Ureter (tissue), 1 donor: ENCODE measurements at places on chromosomes 2 and 18. TPM values are rescaled to one million over a fixed set of nuclear protein-coding genes. Genes with fewer than 3 reads are reported as not detected.

Gene CAPN14
- total RNA-seq: 0.62 TPM

Gene C2orf78
- total RNA-seq: not detected

Gene RANBP2
- 88.2 TPM for total RNA-seq

Gene UGT1A3
- 20.8 TPM for total RNA-seq

Gene IGFBP5
- 697 TPM for total RNA-seq

Gene TUBB8B
- not detected for total RNA-seq

Gene INO80B
- 55.9 TPM for total RNA-seq

Gene MAL
- total RNA-seq: 19.2 TPM

Gene DHRS9
- total RNA-seq: 1.1 TPM

Gene SLC9A4
- 23.5 TPM for total RNA-seq

Gene ANKRD62
- total RNA-seq: not detected

- DNase-seq: peak; percentile 48
Measured at GRCh38 chr2:196263181-196263747, 91.9 kb upstream of the STK17B start.

GRCh38 chr18:32735781-32736180, 37.0 kb downstream of the KLHL14 start:
- DNase-seq: no peak

- DNase-seq: no peak
Measured at GRCh38 chr2:121650315-121650930, 1.2 kb upstream of the CLASP1 start.

GRCh38 chr2:28432362-28432761, 39.7 kb downstream of the FOSL2 start:
- no peak for DNase-seq

- DNase-seq: no peak
Measured at GRCh38 chr2:70790136-70790828, at the start of gene FIGLA. Gene FIGLA (minus strand): TSS chr2:70790643. CDS start chr2:70790638, 5 bp downstream.

DNA sequence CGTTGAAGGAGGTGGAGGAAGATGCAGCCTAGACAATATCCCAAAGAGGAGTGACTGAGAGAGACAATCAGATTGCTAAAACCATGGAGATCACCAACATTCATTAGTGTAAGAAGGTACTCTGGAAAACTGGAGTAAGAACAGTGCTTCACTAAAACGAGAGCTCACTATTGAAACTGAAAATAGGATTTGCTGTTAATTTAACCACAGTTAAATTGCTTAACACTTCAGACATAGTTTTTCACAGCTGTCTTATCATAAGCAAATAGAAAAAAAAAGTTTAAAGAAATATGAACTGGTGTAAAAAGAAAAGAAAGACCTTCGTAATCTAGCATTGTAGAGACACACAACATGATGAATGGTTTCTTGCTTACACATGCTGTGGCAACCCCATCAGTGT, 1049.8 kb upstream of the CHAC2 start:
- DNase-seq: no peak

DNA sequence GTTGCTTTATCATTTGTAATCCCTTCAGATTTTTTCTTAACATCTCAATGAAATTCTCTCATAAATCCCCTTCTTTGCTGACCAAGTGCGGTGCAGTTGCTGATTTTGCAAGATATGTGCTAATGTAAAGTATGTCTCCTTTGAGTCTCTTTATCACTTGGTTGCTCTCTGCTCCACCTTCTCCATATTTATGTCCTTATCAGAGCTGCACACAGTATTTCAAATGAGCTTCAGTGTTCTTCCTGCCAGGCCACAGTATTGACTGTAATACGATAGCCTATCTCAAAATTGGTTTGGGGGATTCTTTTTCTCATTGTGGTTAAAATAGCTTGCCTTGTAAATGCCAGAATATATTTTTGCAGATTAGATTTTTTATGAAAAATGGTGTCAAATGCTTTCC, 32.2 kb downstream of the MAIP1 start:
- DNase-seq: no peak

- DNase-seq: no peak
Measured at GRCh38 chr2:54653572-54654204, 69.8 kb upstream of the EML6 start.

GRCh38 chr2:180583441-180584140, 396.8 kb upstream of the UBE2E3 start:
- no peak for DNase-seq

- DNase-seq: no peak
Measured at GRCh38 chr2:38064801-38065501, 11.0 kb downstream of the CYP1B1 start.

- DNase-seq: no peak
Measured at GRCh38 chr2:207835805-207836204, 66.1 kb upstream of the FZD5 start.

- no peak for DNase-seq
Measured at GRCh38 chr2:254241-254640, 9.6 kb downstream of the SH3YL1 start.

- DNase-seq: peak; percentile 74
Measured at GRCh38 chr2:54103454-54104314, 11.7 kb upstream of the ACYP2 start.

DNA sequence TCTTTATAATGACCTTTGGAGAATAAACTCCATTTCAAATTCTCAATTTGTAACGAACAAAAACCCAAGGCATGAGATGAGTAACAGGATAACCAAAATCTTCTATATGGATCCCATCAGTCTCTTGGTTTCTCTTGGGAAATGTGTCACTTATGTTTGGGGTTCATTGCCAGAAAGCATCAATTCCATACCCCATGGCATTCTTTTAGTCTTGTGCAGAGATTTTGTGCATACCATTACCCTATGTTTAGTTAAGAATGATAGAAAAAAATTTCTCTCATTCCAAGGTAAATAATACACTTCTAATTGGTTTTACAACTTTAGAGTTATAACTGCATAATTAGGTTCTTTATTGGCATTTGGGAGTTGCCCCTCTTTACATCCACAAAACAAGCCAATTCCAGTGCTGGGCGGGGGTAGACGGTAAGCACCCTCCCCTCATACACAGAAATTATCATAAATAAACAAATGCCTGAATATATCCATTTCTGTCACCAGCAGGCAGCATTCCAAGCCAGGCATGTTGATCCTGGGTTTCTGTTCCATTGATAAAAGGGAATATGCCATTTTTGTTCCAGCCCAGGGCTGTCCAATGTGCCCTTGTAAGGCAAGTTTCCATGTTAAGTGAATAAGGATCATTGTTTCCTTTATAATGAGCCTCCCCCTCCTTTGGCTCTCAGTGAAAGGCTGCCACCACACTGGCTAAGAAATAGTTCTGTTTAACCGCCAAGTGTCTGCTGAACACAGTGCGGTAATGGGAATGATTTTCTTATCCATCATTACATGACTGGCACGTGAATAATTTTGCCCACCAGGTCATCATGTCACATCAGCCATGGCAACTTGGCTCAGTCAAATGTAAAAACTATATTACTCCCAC, 680.1 kb upstream of the ZEB2 start:
- DNase-seq: no peak

DNA sequence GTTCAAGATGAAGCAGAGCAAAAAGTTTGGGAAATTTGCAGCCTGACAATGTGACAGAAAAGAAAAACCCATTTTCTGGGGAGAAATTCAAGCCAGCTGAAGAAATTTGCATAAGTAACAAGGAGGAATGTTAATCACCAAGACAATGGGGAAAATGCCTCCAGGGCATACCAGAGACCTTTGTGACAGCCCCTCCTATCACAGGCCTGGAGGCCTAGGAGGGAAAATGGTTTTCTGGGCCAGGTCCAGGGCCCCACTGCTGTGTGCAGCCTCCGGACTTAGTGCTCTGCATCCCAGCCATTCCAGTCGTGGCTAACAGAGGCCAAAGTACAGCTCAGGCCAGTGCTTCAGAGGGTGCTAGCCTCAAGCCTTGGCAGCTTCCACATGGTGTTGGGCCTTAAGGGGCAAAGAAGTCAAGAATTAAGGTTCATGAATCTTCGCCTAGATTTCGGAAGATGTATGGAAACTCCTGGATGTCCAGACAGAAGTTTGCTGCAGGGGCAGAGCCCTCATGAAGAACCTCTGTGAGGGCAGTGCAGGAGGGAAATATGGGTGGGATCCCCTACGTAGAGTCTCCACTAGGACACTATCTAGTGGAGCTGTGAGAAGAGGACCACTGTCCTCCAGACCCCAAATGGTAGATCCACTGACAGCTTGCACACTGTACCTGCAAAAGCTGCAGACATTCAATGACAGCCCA, 314.1 kb upstream of the TRIB2 start:
- DNase-seq: no peak

GRCh38 chr2:96537734-96538486, 1.4 kb downstream of the ARID5A start:
- no peak for DNase-seq

DNA sequence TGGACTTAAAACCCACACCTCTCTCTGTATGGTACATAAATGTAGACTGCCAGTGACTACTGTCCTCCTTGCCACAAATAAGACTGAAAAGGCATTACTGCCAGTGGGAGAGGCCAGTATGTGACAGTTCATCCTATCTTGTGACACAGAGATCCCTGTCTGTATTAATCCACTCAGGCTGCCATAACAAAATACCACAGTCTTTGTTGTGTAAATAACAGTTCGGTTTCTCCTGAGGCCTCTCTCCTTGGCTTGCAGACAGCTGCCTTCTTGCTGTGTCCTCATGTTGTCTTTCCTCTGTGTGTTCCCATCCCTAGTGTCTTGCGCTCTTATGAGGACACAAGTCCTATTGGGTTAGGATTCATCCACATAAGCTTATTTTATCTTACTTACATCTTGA, 46.4 kb upstream of the IL1RL1 start:
- DNase-seq: no peak

DNA sequence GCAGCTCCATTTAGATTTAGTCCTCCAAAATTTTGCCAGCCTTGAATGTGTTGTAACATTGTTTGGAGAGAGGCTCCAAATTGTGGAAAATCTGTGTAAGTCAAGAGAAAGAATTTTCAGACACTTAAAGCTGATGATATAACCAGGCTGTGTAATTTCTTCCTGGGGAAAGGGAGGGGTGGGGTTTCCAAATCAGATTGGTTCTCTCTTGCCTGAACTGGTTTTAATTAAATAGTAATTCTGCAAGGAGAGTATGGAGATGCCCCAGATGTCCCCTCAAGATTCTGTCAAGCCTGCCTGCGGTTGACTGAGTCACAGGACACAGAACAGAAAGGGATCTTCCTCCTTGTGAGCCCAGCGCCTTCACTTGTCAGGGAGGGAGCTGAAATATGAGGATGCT, 54.5 kb downstream of the C18orf63 start:
- DNase-seq: no peak

DNA sequence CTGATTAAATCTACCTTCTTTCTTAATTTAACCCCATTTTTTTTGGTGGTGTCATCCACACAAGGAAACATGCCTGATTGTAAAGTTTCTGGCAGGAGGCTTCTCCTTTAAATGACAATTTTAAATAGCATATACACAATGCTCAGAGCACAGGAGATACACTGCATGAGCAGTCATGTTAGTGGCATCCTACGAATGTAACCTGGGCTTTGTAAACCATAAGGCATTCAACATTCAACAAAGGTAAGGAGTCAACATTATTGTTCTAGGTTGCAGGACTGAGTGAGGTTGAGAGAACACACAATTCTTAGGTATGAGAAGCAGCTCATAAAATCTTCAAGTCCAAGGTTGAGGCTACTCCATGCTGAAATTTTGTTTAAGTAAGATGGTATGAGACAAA, 266.6 kb upstream of the SIX2 start:
- DNase-seq: no peak

DNA sequence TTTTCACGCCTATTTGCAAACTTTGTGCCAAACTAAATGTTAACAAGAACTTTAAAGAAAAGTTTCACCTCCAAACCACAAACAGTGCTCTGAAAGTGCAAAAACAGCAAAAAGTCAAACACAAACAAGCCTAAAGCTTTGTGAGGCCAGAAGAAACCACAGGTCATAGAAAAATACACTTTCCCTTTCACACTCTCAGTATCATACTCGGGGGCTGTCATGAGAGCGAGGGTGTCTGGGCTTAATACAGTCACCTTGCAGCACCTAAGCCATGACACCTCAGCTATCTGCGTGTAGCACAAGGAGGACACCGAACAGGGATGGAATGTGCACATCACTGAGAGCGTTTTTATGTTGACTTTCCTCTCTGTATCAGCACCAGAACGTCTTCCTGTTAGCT, 26.6 kb upstream of the SEH1L start:
- no peak for DNase-seq

DNA sequence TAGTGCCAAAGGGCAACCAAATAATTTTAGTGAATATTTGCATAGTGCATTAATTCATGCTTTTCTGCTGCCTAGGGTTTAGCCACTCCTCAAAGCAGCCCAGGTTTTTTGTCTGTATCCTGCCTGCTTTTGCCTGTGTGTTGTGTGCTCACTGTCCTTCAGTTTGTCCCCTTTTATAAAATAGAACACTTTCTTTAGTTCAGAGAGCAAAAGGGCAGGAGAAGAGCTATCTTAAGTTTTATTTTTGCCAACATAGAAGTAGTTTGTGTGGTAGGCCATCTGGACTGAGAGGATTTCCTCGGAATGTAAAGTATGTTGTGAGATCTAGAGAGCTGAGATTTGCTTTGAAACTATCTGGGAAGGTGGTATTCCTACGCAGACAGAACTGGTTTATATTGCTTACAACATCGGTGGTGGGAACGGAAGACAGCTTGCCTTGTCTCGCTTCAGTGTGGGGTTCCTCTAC, 64.9 kb downstream of the EML4 start:
- no peak for DNase-seq

DNA sequence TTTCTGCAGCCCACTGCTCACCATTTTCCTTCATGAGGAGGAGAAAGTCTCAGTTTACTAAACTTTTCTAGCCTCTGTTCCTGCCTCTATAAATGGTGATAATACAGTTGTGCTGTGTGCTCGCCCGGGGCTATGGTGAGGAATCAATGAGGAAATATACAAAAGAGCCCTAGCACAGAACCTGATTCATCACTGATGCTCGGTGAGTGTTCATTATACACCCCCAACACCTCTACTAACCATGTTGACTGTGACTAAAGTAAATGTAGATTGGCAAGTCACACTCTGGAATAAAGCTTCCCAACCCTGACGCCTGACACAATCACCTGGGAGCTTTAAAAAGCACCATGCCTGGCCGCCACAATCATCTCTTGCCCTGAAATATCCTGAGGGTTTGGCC, 118.8 kb upstream of the CYP1B1 start:
- DNase-seq: no peak

- no peak for DNase-seq
Measured at GRCh38 chr18:8121942-8122480, 487.2 kb upstream of the RAB12 start.

- DNase-seq: no peak
Measured at GRCh38 chr18:59140302-59140885, 710 bp downstream of the SEC11C start.

DNA sequence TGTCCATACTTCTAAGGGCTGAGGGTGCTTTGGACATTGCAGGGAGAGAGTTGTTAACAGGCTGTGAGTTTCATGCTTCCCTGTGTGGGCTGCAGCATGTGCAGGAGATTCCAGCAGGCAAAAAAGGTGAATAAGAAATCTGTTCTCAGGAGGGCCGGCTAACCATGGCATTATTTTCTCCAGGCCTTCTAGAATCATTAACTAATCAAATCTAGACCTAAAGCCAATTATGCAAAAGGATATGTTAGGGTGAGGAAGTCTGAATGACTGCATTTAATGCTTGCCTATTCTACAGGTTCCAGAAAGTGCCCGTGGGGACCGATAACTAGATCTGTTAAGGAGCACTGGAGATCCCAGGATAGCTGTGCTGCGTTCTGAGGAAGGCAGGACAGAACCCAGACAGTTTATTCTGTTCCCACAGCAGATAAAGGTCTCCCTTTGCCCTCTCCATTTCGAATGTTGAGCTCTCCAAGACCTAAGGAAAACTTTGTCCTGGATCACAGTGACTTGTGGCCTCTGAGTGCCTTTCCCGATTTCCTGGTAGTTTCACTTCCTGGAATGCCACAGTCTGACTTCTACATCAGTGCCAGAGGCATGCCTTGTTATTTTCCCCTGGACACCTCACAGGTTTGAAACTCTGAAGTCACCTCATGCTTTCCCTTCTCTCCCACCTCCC, 50.0 kb upstream of the ZFP36L2 start:
- DNase-seq: no peak
